ENCODE measurements at places on chromosomes 6 and 20.

- peak; percentile 18 for DNase-seq
These were observed 33.7 kb downstream of the PKIG start for GRCh38 chr20:44615876-44616603.

- peak; percentile 39 for DNase-seq
These were observed 109.1 kb downstream of the PRDM1 start for GRCh38 chr6:106194949-106195921.

GRCh38 chr6:83365931-83366330, 64.9 kb downstream of the ME1 start:
- DNase-seq: no peak

GRCh38 chr20:59632541-59633113, 28.3 kb downstream of the PHACTR3 start:
- DNase-seq: no peak

- peak; percentile 6 for DNase-seq
These were observed 179.5 kb upstream of the SYNDIG1 start for GRCh38 chr20:24289737-24290481.

GRCh38 chr6:91864911-91865310, 1278.0 kb upstream of the MAP3K7 start:
- no peak for DNase-seq

DNA sequence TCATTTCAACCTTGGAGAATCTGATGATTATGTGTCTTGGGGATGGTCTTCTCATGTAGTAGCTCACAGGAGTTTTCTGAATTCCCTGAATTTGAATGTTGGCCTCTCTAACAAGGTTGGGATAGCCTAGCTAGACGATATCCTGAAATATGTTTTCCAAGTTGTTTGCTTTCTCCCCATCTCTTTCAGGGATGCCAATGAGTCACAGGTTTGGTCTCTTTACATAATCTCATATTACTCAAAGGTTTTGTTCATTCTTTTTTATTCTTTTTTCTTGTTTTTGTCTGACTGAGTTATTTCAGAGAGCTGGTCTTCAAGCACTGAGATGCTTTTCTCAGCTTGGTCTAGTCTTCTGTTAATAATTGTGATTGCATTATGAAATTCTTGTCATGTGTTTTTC, 42.7 kb upstream of the COL9A1 start:
- DNase-seq: no peak

All from CD4-positive, alpha-beta T cell treated with Interleukin-17A for 4 hours (primary cell).